ENCODE measurements at places on chromosomes 11 and 22.

DNA sequence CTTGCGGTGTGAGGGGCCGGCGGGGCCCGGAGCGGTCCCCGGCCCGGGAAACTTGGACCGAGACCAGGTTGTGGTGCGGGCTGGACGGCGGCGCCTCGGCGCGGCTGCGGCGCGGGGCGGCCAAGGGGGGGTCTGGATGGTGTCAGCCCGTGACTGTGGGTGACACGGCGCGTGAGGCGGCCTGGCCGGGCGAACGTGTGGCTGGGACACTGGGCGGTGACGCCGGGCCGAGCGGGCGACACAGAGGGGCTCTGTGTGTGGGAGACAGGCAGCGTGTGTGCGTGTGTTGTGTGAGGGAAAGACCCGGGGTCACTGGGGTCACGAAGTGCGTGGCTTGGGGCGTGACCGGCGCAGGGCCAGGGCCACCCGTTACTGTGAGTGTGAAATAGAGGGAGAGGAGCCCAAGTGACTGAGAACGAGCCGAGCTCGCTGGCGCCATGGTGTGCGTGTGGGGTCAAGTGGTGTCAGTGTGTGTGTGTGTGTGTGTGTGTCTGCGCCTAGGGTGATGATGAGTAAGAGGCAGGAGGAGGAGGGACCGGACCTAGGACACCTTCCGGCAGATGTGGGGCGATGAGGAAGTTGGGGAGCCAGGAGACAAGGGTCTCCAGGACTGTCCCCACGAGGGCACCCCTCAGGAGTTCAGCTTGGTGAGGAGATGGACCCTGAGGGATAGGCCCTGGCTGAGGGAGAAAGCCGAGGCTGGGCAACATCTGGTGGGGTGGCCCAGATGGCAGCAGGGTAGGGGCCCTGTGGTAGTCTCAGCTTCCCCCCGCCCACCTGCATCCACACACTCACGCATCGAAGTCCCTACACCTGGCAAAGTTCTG is 817 bp downstream of the RELT start:
- peak; percentile 14 for DNase-seq

DNA sequence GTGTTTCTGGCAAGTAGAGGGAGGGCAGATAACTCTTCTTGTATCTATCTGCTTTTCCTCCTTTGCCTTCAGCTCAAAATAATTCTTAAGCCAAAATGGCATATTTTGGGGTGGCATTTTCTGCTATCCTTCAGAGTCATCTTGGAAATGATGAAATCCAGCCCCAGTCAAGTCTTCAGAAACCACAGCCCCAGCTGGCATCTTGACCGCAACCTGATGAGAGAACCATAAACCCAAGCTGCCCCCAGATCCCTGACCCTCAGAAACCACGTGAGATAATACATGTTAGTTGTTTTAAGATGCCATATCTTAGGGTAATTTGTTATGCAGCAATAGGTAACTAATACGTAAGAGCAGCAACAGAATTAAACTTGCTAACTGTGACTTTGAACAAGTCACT is 15.1 kb upstream of the PAMR1 start:
- no peak for DNase-seq

GRCh38 chr11:20131788-20132666 is 28.2 kb downstream of the DBX1 start:
- DNase-seq: no peak

- DNase-seq: no peak
Measured at GRCh38 chr11:117734601-117735024, 62.4 kb downstream of the DSCAML1 start.

GRCh38 chr22:50526834-50527801 is 1.7 kb upstream of the SCO2 start:
- DNase-seq: no peak

DNA sequence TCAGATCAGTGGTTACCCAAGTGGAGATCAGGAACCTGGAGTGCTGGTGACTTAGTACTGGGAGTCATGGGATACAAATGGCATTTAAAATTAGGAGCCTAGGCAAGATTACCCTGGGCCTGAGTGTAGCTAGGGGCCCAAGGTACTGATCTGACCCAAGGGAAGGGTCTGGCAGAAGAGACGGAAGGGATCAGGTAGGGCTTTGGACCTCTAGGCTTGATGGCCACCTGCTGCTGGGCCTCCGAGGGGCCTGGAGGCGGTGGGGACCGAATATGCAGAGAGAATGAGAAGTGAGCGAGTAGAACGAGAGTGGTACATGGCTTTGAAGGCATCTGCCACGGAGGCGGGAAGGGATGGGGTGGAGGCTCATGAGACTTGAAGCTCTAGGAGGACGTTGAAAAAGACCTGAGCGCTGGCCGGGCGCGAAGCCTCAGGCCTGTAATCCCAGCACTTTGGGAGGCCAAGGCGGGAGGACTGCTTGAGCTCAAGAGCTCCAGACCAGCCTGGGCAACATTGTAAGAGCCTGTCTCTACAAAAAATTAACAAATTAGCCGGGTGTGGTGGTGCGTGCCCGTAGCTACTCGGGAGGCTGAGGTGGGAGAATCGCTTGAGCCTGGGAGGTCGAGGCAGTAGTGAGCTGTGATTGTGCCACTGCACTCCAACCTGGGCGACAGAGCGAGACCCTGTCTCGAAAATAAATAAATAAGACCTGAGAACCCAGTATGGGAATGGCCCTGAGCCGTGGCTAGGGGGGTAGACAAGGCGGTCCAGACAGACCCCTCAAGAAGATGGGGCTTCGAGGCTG is 563 bp upstream of the PPIL2 start:
- DNase-seq: no peak

DNA sequence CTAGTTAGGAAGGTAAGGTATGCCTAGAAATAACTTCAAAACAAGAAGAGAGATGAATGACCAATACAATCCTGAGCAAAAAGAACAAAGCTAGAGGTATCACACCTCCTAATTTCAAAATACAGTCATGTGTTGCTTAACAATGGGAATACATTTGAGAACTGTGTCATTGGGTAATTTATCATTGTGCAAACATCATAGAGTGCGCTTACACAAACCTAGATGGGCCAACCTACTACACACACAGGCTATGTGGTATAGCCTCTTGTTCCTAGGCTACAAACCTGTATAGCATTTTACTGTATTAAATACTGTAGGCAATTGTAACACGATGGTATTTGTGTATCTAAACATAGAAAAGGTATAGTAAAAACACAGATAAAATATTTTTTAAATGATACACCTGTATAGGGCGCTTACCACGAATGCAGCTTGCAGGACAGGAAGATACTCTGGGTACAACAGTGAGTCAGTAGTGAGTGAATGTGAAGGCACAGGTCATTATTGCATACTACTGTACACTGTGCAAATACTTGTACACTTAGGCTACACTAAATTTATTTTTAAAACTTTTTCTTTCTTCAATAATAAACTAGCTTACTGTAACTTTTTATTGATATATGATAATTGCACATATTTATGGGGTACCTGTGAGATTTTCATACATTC is 48.2 kb downstream of the STK33 start:
- no peak for DNase-seq

DNA sequence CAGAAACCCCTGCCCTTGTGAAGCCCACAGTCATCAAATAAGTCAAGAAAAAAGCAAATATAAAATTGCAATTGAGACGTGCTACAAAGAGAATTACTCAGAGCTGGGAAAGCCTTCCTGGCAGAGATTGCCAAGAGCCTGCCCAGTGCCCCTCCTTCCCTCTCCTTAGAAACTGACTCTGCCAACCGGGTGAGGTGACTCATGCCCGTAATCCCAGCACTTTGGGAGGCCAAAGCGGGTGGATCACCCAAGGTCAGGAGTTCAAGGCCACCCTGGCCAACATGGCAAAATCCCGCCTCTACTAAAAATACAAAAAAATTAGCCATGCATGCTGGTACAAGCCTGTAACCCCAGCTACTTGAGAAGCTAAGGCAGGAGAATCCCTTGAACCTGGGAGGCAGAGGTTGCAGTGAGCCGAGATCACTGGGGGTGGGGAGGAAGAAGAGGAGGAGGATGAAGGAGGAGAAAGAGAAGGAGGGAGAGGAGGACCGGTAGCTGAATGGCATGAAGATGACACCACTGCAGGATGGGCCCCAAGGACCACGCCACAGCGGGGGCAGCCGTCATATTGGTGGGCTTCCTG is 76.1 kb upstream of the RTL6 start:
- DNase-seq: no peak

DNA sequence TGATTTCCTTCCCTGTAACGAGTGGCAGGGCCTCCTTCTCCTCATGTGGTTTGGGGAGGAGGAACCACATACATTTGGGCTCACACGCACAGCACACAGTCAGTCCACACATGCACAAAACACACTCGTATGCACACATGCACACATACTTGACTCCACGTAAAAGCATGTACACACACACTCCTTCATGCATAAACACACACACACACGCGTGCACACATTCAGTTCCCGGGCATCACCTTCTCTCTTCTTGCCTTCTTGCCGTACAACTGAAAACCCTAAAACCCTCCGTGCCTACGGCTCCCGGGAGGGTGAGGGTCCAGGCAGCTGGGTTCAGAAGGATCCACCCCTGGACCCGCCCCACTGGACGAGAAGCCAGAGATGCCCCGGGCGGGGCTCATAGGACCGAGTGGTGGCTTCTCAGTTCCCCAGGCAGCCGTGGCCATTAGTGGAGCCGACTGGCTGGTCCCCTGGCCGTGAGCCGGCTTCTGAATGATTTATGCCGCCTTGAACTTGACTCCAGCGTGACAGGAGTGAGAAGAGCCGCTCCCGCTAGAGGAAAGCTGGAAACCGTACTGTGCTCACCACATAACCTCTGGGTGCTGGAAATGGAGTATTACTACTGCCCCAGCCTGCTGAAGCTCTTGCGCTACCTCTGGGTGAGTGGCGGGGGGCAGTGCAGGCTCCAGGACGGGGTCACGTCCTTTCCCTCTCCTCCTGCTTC is 117.4 kb downstream of the KIAA1671 start:
- no peak for DNase-seq

DNA sequence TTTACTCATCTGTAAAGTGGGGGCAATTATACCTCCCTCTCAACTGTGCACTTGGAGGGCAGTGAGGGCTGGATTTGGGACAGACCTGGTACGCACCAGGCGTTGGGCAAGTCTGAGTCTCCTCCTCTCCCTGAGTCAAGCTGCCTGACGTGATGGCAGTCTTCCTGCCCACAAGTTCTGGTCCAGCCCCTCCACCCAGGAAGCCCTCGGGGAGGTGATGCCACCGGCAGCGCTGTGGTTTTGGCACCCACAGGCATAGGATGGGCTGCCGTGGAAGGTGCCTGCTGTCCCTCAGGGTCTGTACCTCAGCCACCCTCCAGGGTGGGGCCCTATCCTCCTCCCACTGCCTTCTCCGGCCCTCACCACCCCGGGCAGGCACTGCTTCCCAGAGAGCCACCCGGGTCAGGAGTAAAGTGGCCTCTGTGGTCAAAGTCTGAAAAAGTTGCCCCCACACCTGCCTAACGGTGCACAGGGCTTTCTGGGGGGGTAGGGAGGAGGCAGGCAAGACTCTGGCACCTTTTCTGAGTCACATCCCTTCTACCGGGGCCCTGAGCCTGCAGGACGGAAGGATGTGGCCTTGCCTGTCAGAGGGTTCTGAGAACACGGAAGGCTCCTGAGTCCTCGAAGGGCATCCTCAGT is 6.5 kb upstream of the APOBEC3H start:
- DNase-seq: peak; percentile 76

DNA sequence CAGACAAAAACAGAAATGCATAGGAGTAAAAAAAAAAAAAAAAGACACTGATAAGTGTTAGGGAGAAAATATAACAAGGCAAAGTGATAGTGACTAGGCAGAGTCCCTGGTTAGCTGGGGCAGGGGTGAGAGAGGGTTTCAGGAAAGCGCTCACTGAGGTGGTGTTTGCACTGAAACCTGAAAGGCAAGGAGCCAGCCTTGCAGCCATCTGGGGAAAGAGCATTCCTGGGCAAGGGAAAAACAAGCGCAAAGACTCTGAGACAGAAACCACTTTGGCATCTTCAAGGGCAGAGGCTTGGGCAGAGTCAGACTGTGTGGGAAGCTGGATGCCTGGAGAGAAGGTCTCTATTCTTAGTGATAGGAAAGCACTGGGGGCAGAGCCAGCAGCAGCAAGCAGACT is 14.5 kb downstream of the CLMP start:
- no peak for DNase-seq

All from stimulated activated CD8-positive, alpha-beta memory T cell treated with anti-CD3 and anti-CD28 coated beads, Interleukin-7, amount 100 ng/mL, for 1 hour (primary cell).